Hematopoietic multipotent progenitor cell treated with erythropoietin and hydrocortisone succinate and interleukin-3 and kit ligand, for 6 days (in vitro differentiated cells): ENCODE measurements at places on chromosomes 6 and 20.
A peak's percentile ranks its signal among the peaks of the same experiment; 100 is the strongest.

- peak; percentile 69 for DNase-seq
These were observed 8.0 kb upstream of the BCAS1 start for GRCh38 chr20:54078296-54078984.

- DNase-seq, result no peak
These were observed 20.5 kb upstream of the SUPT3H start for GRCh38 chr6:45398075-45398813.

- DNase-seq, result no peak
These were observed 46.9 kb upstream of the POPDC3 start for GRCh38 chr6:105226598-105227294.

GRCh38 chr6:130680116-130680515 lies 147.1 kb upstream of the SMLR1 start:
- DNase-seq, result no peak

GRCh38 chr6:36340618-36341454 lies 4.1 kb upstream of the BNIP5 start:
- peak; percentile 86 for DNase-seq

GRCh38 chr6:72624557-72625160 lies 2.8 kb downstream of the KCNQ5 start:
- DNase-seq, result peak; percentile 83

DNA sequence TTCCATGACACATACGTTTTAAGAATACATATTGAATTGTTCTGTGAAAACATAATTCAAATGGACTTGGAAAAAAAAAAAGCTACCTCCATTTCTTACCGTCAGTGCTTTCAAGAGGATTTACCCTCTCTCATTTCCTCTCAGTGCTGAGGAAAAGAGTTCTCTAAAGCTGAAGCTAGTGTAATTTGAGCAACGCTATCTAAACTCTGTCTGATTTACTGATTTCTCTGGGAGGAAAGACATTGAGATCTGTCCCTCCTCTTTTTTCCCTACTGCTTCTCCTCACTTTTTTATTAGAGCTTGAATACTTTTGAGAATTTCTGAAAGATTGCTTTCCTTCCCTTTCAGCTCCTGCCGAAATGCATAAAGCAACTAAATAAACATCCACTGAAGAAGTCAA lies 41.2 kb upstream of the GRIK2 start:
- no peak for DNase-seq
